Stimulated activated CD4-positive, alpha-beta T cell treated with anti-CD3 and anti-CD28 coated beads, Interleukin-12 subunit alpha, Interleukin-12 subunit beta, amount 100 ng/mL, for 4 hours (primary cell): ENCODE measurements at places on chromosomes 3 and 15.

GRCh38 chr15:50059883-50060282, 59.1 kb downstream of the ATP8B4 start:
- no peak for DNase-seq

- no peak for DNase-seq
Observed at GRCh38 chr15:73637527-73637926, 4.3 kb upstream of the NPTN start.

GRCh38 chr3:182268711-182269110, 524.6 kb upstream of the ATP11B start:
- DNase-seq: no peak

DNA sequence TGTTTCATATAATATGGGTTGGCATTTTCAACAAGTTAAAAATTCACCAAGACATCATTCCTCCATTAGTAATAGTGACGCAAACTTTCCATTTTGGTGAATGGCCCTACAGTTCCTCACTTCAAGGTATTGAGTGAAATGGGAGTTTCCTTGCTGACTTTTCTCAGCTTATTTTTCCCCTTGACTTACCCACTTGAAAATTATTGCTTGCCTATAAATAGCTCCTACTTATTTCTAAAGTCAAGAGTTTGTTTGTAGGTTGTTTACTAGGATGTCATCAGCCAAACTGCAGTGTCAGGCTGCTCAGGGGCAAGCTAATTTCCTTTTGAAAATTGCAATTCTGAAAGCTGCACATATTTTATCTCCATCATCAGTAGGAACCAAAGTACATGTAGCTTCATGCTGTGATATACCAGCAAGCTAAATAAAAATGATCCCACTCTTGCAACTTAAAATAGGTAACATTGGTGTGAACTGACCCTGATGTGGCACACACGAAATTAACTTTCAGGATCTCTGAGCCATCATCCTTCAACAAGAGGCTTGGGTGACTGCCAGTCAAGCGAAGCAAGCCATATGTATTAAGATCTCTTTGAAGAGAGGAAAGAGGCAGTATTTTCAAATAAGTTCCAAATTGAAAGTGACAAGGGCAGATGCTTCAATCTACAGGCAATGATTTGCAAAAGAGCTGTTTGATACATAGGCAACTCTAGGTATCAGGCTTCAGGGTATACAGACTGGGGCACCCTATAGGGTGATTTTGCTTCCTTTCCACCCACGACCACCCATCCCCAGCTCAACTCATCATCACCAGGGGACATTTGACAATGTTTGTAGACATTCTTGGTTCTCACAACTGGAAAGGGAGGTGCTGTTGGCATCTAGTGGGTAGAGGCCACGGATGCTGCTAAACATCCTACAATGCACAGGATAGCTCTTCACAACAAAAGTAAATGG, 66.8 kb upstream of the RASGRP1 start:
- DNase-seq: no peak

GRCh38 chr3:107962946-107963345, 127.9 kb downstream of the CD47 start:
- DNase-seq: no peak

GRCh38 chr3:55541016-55541415, 53.9 kb upstream of the WNT5A start:
- no peak for DNase-seq

GRCh38 chr3:178526291-178526690, 9.9 kb upstream of the KCNMB2 start:
- DNase-seq: no peak

GRCh38 chr3:36678216-36679013, 85.9 kb downstream of the DCLK3 start:
- DNase-seq: no peak

DNA sequence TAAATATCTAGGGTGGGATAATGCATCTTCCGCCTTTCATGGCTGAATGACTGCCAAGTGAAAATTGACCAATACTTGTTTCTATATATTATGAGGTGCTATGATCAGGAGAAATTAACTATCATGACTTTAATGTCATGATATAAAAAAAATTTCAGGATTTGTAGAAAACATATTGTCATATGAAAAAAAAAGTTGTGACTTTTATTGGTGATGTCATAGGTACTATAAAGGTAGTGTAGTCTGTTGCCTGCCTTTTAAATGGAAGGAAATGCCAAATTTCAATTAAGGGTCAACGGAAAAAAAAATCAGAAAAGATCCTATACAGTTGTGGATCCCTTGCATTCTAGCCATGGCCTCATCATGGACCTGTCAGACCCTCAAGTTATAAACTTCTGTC, 15.5 kb downstream of the LRRC3B start:
- no peak for DNase-seq

GRCh38 chr3:168083906-168084305, 11.8 kb downstream of the GOLIM4 start:
- no peak for DNase-seq

- no peak for DNase-seq
Observed at GRCh38 chr3:46643701-46644100, 31.4 kb downstream of the FAM240A start.

DNA sequence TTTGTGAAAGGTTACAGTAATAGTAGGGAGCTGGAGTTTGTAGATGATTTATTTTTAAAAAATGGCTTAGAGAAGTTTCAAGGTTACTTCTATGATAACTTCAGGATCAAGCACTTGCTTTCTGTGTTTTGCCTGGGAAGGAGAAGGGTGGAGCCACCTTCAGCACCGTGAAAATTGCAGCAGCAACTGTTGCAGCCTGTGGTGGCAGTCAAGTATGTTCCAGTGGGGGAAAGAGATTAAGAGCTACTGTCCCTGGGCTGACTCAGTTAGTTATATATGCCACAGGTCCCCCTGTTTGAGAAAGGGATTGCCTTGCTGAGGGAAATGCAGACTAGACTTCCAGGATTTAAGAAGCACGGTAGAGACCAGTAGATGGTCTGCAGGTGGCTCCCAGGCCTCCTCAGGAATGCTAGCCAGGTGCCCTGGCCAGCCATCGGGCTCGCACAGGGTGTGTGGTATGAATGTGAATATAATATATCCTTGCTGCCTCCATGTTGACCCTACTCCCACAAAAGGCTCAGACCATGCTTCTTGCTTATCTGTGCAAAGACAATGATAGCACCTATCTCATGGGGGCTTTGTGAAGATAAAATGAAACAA, 389.5 kb downstream of the CACNA2D3 start:
- DNase-seq: no peak

GRCh38 chr3:86914670-86915069, 76.3 kb downstream of the VGLL3 start:
- no peak for DNase-seq
